ENCODE measurements at places on chromosomes 16 and 17. TPM values are rescaled to one million over a fixed set of nuclear protein-coding genes. Genes with fewer than 3 reads are reported as not detected.

The AGRP gene
- not detected for total RNA-seq

The FA2H gene
- not detected for total RNA-seq

The PLA2G10 gene
- total RNA-seq = not detected

The TPSG1 gene
- total RNA-seq = not detected

The CNTROB gene
- 20.6 TPM for total RNA-seq

The CORO7 gene
- 12.1 TPM for total RNA-seq

The SDR42E1 gene
- not detected for total RNA-seq

The KRTAP2-3 gene
- 30.6 TPM for total RNA-seq

The CCL16 gene
- total RNA-seq = not detected

The MGAT5B gene
- total RNA-seq = 2.3 TPM

DNA sequence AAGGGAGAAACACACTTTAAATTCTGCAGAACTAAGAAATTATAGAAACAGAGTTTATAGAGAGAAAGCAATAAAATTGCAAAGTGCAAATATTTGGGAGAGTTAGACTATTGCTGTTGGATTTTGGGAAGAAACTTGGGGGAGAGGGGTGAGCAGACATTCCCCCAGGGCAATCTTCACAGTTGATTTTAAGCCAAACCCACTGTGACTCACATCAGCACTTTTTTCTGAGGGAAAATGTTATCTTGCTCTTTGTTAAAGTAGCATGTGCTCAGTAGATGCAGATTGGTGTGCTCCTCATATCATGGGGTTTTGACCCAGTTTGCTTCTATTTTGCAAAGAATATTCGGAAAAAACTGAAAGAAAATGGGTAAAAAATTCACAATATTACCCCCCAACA is 367.6 kb downstream of the CDH11 start:
- H3K4me3 ChIP-seq = no peak overlapping the region
- peaks cover 9% of the 10 kb centered on the region for H3K4me1 ChIP-seq
- no peak overlapping the region for H3K27ac ChIP-seq
- H3K36me3 ChIP-seq = no peaks in the 10 kb centered on the region
- peaks cover 10% of the 10 kb centered on the region for H3K27me3 ChIP-seq

DNA sequence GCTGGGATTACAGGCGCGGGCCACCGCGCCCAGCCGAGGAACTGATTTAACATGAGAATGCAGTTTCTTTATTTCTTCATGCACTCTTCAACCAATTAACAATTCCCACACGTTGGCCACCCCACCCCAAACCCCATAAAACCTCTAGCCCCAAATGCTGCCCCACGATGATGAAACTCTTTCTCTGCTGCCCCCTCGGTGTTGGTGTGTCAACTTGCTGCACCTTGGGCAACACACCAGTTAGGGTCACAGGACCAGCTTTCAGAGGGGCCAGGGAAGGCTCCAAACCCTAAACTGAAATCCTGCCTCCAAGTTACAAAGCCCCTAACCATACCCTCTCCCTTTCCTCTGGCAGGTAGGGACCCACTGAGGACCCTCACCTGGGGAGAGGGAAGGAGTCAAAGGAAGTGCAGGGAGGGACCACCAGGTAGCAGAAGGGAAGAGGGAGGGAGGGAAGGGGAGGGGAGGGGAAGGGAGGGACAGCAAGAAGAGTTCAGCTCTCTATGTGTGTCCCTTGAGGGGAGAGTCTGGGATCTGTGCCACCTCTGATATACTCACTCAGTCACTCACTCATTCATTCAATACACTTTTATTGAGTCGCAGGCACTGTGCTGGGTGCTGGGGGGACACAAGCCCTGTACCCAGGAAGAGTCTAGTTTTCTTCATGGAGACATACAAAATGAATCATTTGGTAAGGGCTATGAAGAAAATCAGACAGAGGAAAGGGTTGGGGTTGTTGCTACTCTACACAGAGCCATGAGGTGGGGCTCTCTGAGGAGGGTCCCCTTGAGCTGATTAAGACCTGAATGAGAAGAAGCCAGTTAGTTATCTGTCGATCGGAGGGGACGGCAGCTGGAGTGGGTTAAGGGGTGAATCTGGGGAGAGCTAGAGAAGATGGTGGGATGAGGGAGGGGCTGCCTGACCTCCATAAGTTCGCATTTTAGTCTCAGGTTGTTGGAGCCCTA is 3.9 kb downstream of the PLXDC1 start:
- no peak overlapping the region for H3K27ac ChIP-seq
- no peak overlapping the region for H3K4me3 ChIP-seq
- H3K4me1 ChIP-seq = peaks cover 24% of the 10 kb centered on the region
- no peaks in the 10 kb centered on the region for H3K36me3 ChIP-seq
- no peak for DNase-seq

DNA sequence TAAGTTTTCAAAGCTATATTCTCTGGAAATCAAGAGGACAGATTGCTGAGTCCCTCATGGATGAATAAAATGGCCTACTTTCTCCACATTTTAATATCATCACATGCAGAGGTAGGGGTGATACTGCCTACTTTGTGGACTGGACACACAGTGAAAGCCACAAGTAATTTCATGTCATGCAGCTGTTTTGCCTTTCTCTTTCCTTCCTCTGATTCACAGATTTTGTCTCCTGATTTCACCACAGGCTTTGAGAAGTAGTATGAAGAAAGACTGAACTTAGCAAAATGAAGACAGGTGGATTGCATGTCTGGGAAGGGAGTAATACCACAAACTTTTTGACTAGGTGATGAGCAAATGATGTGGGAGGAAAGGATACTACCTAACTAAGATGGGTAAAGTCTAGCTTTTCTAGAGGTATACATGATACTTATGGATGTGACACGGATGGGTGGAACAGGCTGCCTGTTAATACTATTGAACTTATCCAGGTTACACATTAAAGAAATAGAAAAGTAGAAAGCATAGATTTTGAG is 478.4 kb upstream of the GOT2 start:
- H3K27ac ChIP-seq = no peak overlapping the region
- DNase-seq = no peak
- no peak overlapping the region for H3K4me3 ChIP-seq
- no peaks in the 10 kb centered on the region for H3K36me3 ChIP-seq
- 0 out of 2 replicates have a peak, but pooled peaks cover 3% of the 10 kb centered on the region for H3K27me3 ChIP-seq

GRCh38 chr17:30101686-30102390 is 14.8 kb upstream of the NSRP1 start:
- no peaks in the 10 kb centered on the region for H3K36me3 ChIP-seq
- peaks cover 3% of the 10 kb centered on the region for H3K27me3 ChIP-seq
- no peak overlapping the region for H3K4me3 ChIP-seq
- no peak overlapping the region for H3K27ac ChIP-seq
- no peak for DNase-seq

DNA sequence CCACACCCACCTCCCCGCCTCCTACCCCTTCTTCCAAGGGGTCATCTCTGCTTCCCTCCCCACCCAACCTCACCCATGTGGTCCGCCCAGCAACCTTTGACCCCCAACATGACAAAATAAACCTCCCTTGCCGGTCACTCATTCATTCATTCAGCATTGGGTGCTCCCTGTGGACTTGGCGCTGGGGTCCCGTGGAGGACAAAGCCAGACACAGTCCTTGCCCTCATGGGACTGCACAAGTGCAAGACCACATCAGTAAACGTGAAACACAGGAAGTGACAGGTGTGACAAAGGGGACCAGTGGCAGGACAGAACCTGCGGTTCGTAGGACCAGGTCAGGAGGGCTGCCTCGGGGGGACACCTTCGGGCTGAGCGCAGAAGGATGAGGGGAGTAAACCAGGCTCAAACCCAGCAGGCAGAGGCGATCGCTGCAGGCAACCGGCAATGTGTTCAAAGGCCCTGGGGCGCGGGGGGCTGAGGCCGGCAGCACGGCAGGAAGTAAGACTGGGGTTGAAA is 185.4 kb downstream of the SEC14L1 start:
- no peak for DNase-seq
- H3K27ac ChIP-seq = peak overlapping the region; percentile 100
- peaks cover 8% of the 10 kb centered on the region for H3K36me3 ChIP-seq
- H3K27me3 ChIP-seq = peaks cover 10% of the 10 kb centered on the region
- H3K4me3 ChIP-seq = peak overlapping the region; percentile 95

- H3K4me3 ChIP-seq = no peak overlapping the region
- no peak overlapping the region for H3K27ac ChIP-seq
- H3K36me3 ChIP-seq = peaks cover 5% of the 10 kb centered on the region
- DNase-seq = no peak
Measured at GRCh38 chr16:27405546-27406451, 3.8 kb downstream of the IL21R start.

GRCh38 chr17:20125724-20126123 is 116.6 kb downstream of the SPECC1 start:
- no peaks in the 10 kb centered on the region for H3K36me3 ChIP-seq
- no peak overlapping the region for H3K27ac ChIP-seq
- peaks cover 4% of the 10 kb centered on the region for H3K27me3 ChIP-seq
- DNase-seq = no peak
- H3K4me1 ChIP-seq = peaks cover 29% of the 10 kb centered on the region

DNA sequence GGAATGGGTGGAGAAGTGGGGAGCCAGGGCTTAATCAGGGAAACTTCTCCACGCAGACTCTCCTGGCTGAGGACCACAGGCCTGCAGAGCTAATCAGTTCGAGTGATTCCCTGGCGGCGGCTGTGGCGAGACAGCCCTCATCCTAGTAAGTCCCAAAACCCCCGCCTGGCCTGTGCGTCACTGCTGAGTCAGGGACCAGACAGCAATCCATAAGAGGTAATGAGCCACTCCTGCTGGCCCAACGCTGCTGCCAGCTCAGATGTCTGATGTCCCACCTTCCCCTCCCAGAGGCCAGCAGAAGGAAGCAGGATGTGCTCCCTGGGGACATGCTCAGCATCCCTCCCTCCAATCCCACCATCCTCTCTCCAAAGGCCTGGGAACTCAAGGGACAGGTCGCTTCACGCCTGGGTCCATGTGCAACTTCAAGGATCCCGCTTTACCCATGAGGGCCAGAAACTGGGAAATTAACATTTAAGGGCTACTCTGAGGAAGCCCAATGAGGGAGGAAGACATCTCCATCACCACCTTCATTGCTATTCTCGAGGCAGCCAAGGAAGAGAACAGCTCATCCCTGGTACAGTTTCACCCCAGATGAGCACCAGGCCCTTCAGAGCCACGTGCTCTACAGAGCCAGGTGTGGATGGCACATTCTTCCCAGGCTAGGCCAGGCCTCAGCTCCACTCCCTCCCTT is 7.9 kb downstream of the ACLY start:
- peaks cover 58% of the 10 kb centered on the region for H3K36me3 ChIP-seq
- H3K27ac ChIP-seq = peak overlapping the region; percentile 96
- H3K4me3 ChIP-seq = peak overlapping the region; percentile 66
- DNase-seq = peak; percentile 99
- H3K27me3 ChIP-seq = peaks cover under 1% of the 10 kb centered on the region

GRCh38 chr16:22674832-22675191 is 139.2 kb upstream of the HS3ST2 start:
- no peak overlapping the region for H3K4me3 ChIP-seq
- no peaks in the 10 kb centered on the region for H3K36me3 ChIP-seq

GRCh38 chr17:1108478-1108764 is 71.4 kb downstream of the ABR start:
- no peak overlapping the region for H3K27ac ChIP-seq
- peaks cover 40% of the 10 kb centered on the region for H3K4me1 ChIP-seq
- no peaks in the 10 kb centered on the region for H3K36me3 ChIP-seq
- H3K27me3 ChIP-seq = no peaks in the 10 kb centered on the region

- peak overlapping the region; percentile 96 for H3K27ac ChIP-seq
- peaks cover 36% of the 10 kb centered on the region for H3K36me3 ChIP-seq
- H3K4me3 ChIP-seq = peak overlapping the region; percentile 99
- DNase-seq = peak; percentile 58
- peaks cover 53% of the 10 kb centered on the region for H3K4me1 ChIP-seq
Measured at GRCh38 chr17:62627904-62628633, 599 bp downstream of the MRC2 start.

DNA sequence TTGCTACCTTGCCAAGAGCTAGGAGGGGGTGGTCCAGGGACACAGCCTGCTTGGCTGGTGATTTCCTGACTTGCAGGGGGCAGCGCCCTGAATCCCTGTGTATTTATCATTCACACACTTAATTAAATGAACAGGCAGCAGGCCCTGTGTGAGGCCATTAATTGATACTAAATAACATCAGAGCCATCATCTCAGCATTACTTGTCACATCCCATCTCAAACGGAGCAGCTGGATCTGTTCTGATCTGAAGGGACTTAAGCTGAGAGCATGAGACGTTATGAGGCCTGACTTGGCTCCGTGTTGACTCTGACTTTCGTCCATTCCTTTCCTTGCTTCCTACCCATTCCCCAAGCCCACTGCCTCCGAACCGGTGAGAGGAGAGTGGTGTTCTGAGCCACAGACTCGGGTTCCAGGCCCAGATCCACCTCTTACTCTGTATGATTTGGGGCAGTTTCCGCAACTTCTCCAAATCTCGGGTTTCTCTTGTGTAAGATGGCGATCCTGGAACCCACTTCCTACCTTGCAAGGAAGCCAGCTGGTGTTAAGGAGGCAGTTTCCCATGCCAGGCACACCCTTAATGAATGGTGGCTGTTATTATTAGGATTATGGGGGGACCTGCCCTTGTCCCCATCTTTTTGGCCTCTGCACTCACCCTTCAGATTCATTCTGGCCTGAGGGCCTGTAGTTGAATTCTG is 33.8 kb downstream of the CACNA1G start:
- no peak for DNase-seq
- peaks cover 6% of the 10 kb centered on the region for H3K4me1 ChIP-seq
- no peaks in the 10 kb centered on the region for H3K36me3 ChIP-seq

GRCh38 chr16:30413112-30413806 is 5.9 kb downstream of the ZNF771 start:
- H3K27me3 ChIP-seq = peaks cover 1% of the 10 kb centered on the region
- H3K4me1 ChIP-seq = peaks cover 41% of the 10 kb centered on the region
- no peak for DNase-seq
- no peak overlapping the region for H3K4me3 ChIP-seq
- no peak overlapping the region for H3K27ac ChIP-seq
- H3K36me3 ChIP-seq = peaks cover 11% of the 10 kb centered on the region

GRCh38 chr17:8818047-8818446 is 18.9 kb upstream of the MFSD6L start:
- H3K36me3 ChIP-seq = peaks cover 5% of the 10 kb centered on the region
- no peak for DNase-seq
- no peak overlapping the region for H3K27ac ChIP-seq
- 0 out of 2 replicates have a peak, but pooled peaks cover 1% of the 10 kb centered on the region for H3K27me3 ChIP-seq
- no peak overlapping the region for H3K4me3 ChIP-seq

GRCh38 chr16:1048442-1049112 is 24.0 kb upstream of the SSTR5 start:
- H3K4me1 ChIP-seq = no peaks in the 10 kb centered on the region
- DNase-seq = no peak
- peaks cover 3% of the 10 kb centered on the region for H3K27me3 ChIP-seq
- no peak overlapping the region for H3K27ac ChIP-seq

- H3K27ac ChIP-seq = peak within 1 kb of the TSS; percentile 64
- DNase-seq = peak; percentile 58
- peak within 1 kb of the TSS; percentile 93 for H3K4me3 ChIP-seq
- H3K27me3 ChIP-seq = peaks cover 4% of the 10 kb centered on the region
Measured at GRCh38 chr16:23510164-23510914, at the start of gene GGA2. GGA2 (minus strand) TSS chr16:23510494; CDS start chr16:23510411, 83 bp downstream.

- H3K4me3 ChIP-seq = no peak overlapping the region
- DNase-seq = no peak
- H3K36me3 ChIP-seq = peaks cover 5% of the 10 kb centered on the region
- H3K4me1 ChIP-seq = peaks cover 6% of the 10 kb centered on the region
- no peak overlapping the region for H3K27ac ChIP-seq
Measured at GRCh38 chr17:1606352-1606985, 22.2 kb downstream of the SLC43A2 start.

Data from HFFc6 (cell line).